GM23338 (cell line): ENCODE measurements at places on chromosomes 5 and 9.

GRCh38 chr5:153700940-153701339, 210.5 kb downstream of the GRIA1 start:
- H3K27me3 ChIP-seq, result no peaks in the 10 kb centered on the region
- 0 out of 2 replicates have a peak, but pooled peaks cover 2% of the 10 kb centered on the region for H3K4me1 ChIP-seq
- DNase-seq, result no peak
- no peak overlapping the region for H3K4me3 ChIP-seq
- H3K27ac ChIP-seq, result no peak overlapping the region
- no peaks in the 10 kb centered on the region for H3K36me3 ChIP-seq

DNA sequence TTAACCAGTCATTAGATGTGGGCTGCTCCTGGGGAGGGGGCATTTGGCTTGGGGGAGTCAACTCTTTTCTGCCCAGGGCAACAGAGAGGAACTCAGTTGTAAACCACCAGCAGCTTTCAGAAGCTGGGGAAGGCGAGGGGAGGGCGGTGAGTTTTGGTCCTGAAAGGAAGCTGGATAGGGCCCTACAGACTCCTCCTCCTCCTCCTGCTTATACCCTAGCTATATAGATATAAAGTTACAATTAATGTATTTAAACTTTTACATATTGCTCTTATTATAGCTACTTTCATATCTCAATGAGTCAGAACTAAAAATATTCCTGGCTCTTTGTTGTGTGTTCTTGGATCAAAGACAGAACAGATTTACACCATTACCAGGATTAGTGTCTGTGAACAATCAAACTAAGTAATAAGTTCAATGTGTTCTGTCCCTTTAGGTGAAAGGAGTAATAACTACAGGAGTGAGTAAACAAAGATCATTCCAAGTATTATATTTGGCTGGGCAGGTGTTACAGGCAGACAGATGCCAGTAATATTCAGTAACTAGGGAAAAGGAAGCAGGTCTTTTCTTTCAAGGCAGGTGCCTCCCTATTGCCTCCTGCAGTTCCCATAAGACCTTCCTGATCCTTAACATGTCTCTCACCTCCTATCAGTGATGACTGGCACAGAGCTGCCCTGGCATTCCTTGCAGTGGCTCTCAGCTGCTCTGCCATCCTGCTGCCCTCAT, 20.5 kb upstream of the VPS13A start:
- 0 out of 2 replicates have a peak, but pooled peaks cover 2% of the 10 kb centered on the region for H3K27me3 ChIP-seq
- no peaks in the 10 kb centered on the region for H3K36me3 ChIP-seq
- DNase-seq, result no peak

- H3K27ac ChIP-seq, result no peak overlapping the region
- H3K27me3 ChIP-seq, result no peaks in the 10 kb centered on the region
Observed at GRCh38 chr5:54844266-54844665, 141.1 kb downstream of the ESM1 start.

- no peak overlapping the region for H3K27ac ChIP-seq
- no peaks in the 10 kb centered on the region for H3K27me3 ChIP-seq
- H3K4me1 ChIP-seq, result no peaks in the 10 kb centered on the region
- no peak overlapping the region for H3K4me3 ChIP-seq
- H3K36me3 ChIP-seq, result no peaks in the 10 kb centered on the region
Observed at GRCh38 chr9:13735181-13735580, 455.7 kb upstream of the MPDZ start.

- no peaks in the 10 kb centered on the region for H3K36me3 ChIP-seq
- no peaks in the 10 kb centered on the region for H3K27me3 ChIP-seq
- no peak overlapping the region for H3K4me3 ChIP-seq
- no peak overlapping the region for H3K27ac ChIP-seq
Observed at GRCh38 chr9:5321058-5321457, 16.5 kb upstream of the RLN2 start.
